G401 (cell line): ENCODE measurements at places on chromosomes 5 and 9.

DNA sequence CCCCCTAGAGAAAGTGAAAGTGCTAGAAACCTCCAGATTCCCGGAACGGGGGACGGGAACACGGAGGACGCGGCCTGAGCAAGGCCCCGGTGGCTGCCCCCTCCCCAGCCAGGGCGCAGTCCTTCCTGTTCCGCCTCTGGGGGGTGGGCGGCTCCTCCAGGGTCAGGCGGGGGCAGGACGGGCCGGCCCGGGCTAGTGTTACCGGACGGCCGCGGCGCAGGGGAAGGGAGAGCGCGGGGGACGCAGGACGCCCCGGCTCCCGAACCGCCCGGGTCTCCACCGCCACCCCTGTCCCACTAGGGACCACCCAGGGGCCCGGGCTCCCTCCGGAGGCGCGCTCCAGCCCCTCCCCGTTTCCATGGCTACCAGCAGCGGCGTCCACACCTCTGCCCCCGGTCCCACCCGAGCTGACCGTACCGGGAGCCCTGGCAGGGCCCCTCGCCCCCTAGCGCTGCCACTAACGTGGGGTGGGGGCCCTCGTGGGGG is 579 bp downstream of the SLC12A7 start:
- no peak for DNase-seq

DNA sequence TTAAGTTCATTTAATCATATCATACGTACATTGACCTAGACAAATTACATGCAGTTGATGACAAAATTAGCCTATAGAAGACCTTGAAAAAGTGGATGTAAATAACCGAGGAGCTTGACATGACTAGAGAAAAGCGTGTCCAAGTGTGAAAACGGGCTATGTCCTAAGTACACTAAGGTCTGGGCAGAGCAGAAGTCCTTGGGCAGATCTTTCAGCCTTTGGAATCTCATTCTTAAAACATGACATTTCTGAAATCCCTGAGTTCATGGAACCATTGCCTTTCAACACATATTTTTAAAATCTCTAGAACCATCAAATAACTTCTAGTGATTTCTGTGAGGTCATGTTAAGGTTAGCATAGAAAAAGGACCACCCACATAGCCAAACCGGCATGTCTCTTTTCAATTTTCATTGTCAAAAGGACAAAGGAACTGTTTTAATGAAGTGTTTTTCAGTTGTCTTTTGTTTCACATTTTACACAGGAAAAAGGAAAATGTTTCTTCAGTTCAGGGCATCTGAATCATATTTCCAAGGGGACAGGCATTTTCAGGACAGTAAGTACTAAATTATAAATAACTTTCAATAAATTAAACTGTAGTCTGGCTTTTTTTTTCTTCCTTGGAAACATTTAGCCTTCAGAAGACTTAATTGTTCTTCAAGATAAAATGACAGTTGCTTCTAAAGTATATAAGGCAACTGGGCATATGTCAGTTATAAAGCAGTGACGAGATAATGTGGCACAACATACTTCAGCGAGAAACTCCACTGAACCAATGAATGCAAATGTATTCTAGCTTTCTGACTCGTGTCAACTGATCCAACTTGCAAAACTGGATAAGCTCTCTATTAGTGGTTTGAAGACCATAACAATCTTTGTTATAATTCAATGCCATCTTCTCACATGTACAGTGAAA is 416.8 kb downstream of the NFIB start:
- DNase-seq, result no peak

- no peak for DNase-seq
These were observed 66.8 kb upstream of the SMC2 start for GRCh38 chr9:104027295-104027694.

DNA sequence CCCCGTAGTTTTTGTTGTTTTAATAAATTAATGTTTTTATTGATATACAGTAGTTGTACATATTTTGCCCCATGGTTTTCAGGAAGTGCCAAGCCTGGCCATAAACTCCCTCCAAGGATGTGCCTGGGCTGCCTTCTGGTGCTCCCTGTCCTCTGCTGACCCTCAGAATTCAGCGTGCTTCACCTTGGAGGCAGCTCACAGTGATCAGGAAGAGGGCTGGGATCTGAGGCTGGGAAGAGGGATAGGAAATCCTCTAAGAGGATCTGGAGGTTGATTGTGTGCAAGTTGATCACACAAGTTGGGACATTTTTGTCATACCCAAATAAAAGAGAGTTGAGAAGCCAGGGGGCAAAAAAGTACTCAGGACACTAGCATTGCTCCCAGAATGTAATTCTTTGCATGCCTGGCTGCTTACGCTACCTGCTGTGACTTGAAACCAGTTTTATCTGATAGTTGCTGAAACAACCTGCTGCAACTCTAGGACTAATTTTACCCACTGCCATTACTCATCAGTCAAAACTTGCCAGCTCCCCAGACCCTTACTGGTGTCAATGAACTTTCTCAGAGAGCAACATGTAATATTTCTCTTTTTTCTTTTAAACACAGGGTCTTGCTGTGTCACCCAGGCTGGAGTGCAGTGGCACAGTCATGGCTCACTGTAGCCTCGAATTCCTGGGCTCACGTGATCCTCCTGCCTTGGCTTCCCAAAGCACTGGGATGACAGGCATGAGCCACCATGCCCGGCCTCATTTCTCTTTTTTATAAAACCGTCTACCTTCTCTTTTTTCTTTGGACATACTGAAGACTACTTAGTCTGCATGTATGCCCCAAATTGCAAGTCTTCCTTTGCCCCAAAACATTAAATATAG is 29.0 kb downstream of the PDE6A start:
- DNase-seq, result no peak

GRCh38 chr5:132420706-132421272 is 51.3 kb downstream of the SLC22A5 start:
- no peak for DNase-seq

DNA sequence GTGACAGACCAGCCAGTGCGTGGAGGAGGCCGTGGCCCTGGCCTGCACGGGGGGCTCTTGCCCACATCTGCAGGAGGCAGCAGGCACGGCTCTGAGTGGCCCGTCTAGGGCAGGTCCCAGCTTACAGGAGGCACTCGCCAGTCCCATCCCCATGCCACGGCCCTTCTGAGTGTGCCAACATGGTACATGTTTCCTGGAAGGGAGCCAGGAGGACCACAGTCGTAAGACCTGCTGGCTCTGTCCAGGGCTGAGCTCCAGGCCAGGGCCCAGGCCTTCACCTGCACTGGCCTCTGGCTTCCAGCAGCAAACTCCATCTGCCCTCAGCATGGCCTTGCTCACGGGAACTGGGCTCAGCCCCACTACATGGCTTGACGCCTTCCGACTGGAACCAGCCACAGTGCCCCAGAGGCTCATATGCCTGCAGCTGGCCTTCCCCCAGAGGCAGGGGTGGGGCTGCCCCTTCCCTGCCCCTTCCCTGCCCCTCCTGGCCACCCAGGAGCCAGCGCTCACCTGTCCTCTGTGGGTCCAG is 3.8 kb downstream of the NKD2 start:
- no peak for DNase-seq

DNA sequence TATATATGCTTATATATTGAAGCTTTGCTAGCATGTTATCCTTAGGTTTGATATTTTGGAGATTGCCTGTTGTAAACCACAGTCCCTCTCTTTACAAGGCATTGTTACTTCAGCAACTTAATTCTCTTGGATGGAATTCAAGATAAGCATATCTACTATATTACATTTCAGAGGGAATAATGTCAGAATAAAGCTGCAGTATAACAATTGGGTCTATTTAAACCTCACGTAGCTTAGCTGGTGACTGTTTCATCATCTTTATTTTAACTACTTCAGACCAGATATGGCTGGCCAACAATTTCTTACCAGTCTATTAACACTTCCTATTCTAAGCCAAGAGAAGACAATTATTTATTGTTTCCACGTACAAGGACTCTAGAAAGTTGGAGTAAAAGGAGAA is 27.1 kb downstream of the ZCCHC10 start:
- DNase-seq, result no peak

GRCh38 chr9:121349009-121349408 is 21.0 kb downstream of the STOM start:
- DNase-seq, result no peak

GRCh38 chr9:21901546-21901945 is 92.6 kb downstream of the CDKN2A start:
- DNase-seq, result no peak

- DNase-seq, result no peak
These were observed 18.9 kb upstream of the VLDLR start for GRCh38 chr9:2602704-2603116.

DNA sequence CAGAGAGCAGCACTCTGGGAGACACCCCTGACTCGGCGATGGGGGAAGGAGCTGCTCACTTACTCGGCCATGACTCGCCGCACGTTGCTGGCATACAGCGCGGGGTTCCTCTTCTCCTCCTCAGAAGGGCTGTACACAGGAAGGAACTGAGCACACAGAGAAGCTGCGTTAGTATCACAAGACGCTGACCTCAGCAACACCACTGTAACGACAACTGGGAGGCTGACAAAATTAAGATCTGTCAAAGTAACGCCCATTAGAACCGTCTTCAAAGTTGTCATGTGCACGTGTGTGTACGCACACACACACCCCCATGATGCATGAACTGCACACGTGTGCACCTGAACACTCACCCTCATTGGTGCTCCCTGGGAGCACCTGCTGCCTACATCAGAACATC is 32.1 kb upstream of the SLC6A3 start:
- no peak for DNase-seq

DNA sequence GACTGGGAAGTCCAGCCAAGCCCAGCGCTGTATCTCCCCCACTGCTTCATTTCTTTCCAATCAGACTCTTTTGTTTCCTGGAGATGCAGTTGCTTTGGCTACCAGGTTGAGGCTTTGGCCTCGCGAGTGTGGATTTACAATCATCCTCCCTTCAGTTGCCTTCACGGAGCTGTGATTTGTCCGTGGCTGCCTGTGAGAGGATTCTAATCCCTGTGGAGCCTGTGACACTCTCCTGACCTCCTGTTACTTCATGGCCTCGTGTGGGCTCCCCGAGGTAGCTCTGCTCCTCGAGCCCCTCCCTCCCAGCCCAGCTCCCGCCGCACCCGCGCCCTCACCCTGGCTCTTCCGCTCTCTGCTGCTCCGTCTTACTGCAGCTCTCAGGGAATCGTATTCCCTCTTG is 107.2 kb upstream of the STC2 start:
- no peak for DNase-seq

- DNase-seq, result no peak
These were observed 564.8 kb downstream of the ACTL7B start for GRCh38 chr9:108290839-108291585.

DNA sequence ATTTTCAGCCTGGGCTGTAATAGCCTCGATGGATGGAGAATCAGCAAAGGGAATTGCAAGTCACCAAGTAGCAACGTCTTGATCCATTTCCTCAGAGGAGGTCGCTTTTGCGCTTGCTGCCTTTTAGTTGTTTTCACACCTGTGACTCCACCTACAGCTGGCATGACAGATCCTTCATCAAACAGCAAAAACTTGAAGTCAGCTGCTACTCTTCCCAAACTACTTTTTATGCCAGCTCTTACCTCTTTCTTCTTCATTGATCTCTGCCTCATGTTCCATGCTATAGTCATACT is 107.7 kb downstream of the MAT2B start:
- DNase-seq, result no peak
